Activated T-helper 2 cell treated with anti-CD3 and anti-CD28 coated beads, Interferon-gamma antibody, Interleukin-2, Interleukin-4, amounts not matched to agents 10 μg/mL and 5 μg/mL and 100 μg/mL, durations not matched to agents 14 hours and 24 hours and 36 hours (primary cell): ENCODE measurements at places on chromosomes 6 and 20.

DNA sequence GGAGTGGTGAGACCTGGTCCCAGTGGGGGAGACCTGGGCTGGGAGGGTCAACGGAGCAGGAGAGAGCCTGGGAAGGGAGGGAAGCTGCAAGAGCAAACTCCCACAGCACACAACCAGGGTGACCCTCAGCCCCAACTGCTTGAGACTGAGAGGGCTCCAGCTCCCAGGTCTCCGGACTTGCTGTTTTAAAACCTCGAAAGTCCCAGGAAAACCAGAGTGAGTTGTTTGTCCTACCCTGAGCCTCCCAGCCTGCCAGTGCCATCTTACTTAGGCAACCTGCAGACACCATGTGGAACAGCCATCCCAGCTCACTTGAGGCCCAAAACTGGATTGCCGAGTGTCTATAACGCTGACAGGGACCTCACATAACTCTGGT is 4.8 kb upstream of the NTSR1 start:
- DNase-seq, result no peak

GRCh38 chr6:63305277-63305676 is 14.5 kb downstream of the LGSN start:
- no peak for DNase-seq

- no peak for DNase-seq
Measured at GRCh38 chr6:46549155-46549554, 57.9 kb upstream of the RCAN2 start.

- no peak for DNase-seq
Measured at GRCh38 chr6:4543596-4543995, 232.6 kb upstream of the CDYL start.

DNA sequence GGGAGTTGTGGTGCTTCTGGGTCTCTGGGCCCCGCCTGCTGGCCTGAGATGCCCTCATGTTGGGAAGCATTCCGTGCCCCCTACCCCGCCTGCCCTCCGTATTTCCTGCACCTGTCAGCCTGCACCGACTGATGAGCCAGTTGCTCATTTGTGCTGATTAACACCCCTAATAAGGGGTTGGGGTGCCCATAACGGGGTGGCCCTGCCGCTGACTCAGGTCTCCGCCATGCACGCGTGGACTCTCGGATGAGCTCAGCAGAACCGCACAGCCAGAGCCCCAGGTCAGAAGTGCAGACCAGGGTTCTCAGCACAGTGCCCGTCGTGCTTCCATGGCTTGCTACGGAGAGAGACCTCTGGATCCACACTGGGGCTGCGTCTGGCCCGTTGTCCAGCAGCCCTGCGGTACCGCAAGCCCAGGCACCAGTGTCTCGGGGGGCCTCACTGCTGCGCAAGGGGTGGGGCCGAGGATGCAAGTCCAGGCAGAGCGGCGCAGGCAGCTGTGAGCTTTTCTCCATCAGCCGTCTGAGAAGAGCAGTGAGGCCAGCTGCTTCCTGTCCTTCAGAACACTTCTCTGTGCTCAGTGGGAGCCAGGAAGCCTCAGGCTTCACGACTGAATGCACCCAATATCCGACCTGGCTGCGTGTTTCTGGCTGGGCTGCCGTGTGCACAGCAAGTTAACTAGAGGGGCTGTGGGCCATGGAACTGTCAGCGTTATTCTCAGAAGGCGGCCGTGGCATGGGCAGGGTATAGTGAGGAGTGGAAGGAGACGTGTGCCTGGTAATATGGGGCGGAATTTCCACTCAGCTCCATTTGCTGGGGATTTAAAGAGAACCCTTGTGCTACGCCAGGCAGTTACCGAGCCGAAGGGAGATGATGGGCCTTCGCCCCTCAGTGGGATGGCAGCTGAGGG is 18.6 kb downstream of the MTG2 start:
- no peak for DNase-seq

GRCh38 chr6:5373430-5373829 is 112.1 kb downstream of the FARS2 start:
- no peak for DNase-seq

- DNase-seq, result no peak
Measured at GRCh38 chr6:6402006-6402405, 81.5 kb upstream of the F13A1 start.

DNA sequence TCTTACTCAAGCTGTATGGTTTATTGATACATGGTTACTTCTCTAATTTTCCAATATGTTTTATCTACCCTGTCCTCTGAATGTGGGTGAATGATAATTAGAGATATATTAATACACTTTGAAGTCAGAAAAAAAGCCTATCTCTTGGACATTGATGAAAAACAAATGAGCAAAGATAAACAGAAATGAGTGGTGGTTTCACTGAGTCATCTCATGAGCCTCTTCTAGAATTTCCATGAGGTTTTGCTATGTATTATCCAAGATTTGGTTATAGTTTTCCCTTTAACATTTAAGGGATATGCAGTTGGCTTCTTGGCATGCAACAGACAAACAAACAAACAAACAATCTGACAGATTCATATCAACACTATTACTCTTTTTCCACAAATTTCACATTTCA is 586.8 kb downstream of the RFPL4B start:
- DNase-seq, result no peak

- no peak for DNase-seq
Measured at GRCh38 chr6:88089708-88090107, 42.1 kb downstream of the SPACA1 start.

DNA sequence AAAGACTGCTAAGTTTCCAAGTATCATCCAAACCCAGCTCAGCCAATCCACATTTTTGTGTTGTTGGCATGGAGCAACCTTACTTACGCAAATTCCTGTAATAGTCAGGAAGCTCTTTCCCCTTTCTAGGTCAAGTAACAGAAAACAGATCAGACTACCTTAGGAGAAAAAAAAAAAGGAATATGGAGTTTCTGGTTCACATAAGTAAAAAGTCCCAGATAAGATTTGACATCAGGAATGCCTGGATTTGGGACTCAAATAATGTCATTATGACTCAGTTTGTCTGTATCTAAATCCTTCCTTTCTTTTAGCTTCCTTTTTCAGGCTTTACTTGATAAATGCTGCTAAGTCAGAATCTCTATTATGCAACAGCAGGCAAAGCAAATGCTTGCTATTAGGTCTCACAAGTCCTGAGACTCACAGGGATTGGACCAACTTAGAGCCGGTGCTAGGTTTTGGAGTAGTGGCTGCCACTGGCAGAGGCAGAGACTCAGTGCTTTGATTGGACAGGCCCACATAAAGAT is 44.5 kb downstream of the NCOA7 start:
- no peak for DNase-seq

DNA sequence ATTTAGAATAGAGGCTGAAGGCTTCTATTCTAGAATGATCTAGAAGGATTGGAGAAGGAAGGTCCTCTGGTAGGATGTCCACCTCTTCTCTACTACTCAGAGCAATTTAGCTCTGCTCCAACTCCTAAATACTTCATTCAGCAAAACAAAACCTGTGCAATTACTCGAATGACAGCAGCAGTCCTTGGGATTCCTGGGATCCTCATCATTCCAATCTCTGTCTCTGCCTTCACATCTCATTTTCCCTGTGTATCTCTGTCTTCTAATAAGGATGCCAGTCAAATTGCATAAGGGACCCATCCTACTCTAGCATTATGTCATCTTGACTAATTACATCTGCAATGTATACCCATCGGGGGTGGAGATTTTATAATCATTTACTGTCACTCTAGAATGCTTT is 5.5 kb upstream of the AIG1 start:
- DNase-seq, result no peak

DNA sequence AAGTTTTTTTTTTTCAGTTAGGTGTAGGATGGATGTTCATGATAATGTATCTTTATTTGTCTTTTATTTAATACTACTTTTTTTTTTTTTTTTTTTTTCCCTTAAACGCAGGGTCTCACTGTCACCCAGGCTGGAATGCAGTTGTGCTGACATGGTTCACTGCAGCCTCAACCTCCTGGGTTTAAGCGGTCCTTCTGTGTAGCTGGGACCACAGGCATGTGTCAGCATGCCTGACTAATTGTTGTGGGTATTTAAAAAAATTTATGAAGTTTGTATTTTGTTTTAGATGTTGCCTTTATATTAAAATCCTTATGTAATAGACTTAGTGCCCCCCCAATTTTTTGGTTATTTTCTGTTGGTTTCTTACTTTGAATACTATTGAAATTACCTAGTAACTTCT is 42.6 kb downstream of the NCOA3 start:
- DNase-seq, result no peak

DNA sequence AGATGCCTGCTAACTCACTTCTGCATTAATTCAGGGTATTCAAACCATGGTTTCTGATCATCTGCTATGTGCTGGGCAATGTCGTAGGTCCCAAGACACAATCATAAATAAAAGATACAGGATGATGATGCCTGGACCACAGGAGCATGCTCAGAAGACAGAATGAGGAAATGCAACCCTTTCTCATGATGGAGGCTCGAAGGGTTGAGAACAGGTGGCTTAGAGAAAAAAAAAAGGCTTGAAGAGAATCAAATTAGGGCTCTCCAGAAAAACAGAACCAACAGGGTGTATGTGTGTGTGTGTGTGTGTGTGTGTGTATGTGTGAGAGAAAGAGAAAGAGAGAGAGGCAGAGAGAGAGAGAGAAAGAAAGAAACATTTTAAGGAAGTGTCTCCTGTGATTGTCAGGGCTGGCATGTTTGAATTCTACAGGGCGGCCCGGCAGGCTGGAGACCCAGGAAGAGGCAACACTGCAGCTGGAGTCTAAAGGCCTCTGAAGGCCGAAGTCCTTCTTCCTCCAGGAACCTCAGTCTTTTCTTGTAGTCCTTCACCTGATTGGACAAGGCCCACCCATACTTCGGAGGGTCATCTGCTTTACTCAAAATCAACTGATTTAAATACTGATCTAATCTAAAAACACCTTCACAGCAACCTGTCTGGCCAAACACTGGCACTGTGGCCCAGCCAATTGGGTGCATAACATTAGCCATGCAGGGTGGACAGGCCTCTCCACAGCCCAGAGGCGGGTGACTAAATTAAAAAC is 143.8 kb downstream of the ERMARD start:
- DNase-seq, result no peak

- no peak for DNase-seq
Measured at GRCh38 chr6:89992818-89993217, 98.5 kb downstream of the GJA10 start.

DNA sequence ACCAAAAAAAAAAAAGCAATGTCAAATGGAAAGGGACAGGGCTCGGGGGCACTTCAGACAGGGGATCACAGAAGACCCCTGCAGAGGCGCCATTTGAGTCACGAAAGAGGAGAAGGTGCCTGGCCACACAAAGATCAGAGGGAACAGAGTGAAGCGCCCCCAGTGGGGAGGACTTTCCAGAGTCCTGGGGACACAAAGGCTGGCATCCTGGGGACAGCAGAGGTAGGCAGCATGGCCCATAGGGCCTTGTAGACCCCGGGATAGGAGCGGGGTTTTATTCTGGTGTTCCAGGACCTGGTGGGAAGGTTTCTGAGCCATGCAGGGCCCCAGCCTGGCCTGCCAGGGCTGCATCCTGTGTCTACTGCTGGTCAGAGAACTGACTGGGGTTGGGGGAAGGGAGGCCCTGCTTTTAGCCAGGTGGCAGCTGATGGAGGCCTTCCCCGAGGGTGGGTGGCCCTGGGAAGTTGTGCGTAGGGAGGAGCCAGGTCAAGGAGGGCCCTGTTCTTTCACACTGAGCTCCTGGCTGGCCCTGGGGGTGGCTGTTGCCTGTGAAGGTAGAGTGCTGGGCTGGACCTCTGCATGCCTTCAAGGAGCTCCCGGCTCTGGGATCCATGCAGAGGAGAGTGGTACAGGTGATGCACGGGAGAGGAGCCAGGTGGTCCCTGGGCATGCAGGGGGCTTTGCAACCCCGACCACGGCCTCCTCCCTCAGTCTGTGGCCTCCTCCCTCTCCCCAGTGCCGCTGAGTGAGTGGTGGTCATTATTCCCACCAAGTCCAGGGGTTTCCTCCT is 117.9 kb downstream of the CDH4 start:
- DNase-seq, result no peak

DNA sequence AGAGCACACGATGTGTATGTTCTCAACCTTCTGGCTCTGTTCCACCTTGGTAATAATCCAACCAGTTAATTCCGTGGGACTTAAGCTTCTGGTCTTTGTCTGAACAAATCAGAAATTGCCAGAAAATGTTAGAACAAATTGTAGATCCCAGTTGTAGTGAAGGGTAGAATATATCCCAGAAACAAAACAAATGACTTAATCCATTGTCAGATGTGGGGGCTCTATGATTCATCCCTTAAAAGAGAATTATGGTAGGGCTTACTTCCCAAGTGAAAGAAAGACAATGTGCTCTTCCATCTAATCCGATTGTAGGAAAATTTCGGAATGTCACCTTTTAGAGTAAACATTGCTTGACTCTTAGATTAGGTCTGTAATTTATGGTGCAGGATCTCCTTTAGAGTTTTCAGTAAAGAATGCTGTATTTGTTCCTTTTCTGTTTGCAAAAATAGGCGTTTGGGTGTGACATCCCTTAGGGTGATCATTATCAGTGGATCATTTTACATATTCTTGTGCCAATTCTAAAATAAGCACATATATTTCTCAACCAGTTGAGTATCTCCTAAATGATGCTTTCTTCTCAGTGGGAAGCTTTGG is 234.5 kb upstream of the ZNF217 start:
- DNase-seq, result no peak

DNA sequence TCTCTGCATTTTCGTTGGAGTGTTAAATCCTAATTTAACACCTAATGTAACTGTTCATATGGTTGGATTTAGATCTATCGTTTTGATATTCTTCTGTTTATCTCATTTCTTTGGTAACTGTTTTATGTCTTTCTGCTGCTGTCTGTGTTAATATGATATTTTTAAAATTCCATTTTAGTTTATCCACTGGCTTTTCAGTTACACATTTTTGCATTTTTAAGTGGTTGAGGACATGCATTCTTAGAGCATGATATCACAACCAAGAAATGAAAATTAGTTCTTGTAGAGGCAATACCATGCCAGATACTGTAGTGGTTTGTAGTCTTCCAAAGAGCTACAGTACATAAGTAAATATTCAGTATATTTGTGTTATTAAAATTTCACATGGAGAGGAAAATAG is 58.6 kb downstream of the LIN28B start:
- DNase-seq, result no peak

DNA sequence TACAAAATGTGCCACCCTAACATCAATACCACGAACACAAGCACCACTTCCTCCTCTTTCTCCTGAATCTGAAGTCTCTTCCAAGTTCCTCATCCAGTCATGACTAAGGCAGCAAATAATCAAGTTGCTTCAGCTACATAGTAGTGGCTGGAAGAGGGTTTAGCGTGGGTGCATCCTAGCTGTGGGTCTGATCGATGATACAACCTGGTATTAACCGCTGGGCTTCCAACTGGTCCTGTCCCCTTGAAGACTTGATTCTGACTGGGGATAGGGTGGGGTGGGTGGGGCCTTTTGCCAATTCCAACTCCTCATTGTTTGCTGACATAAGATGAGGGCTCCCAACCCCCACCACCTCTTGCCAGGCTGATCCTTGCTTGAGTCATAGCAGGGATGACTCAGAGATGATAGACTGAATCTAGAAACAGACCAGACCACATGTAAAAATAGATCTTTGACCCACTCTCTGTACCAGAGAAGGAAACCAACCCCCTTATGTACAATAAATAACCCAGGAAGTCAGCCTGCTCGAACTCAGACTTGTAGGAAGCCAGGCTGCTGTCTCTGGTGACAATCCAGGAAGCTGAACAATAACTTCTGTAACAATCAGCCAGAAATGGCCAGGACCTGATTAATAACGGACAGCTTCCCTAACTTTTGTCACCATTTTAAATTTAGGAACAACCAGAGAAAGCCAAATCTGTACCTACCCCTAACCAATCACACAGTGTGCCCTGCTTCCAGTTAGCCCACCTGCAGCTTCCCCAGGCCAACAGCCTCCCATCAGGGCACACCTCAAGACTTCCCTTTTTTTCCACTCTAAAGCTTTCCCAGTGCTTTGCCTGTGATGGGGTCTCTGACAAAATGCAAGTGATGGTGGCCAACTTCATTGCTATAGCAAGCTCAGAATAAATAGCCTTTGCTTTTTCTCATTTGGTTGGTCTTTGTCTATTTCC is 68.9 kb upstream of the FAM184A start:
- peak; percentile 28 for DNase-seq
